ENCODE measurements at places on chromosomes 2 and 18.

GRCh38 chr2:55428258-55428657 lies 8.6 kb upstream of the CCDC88A start:
- DNase-seq, result no peak

DNA sequence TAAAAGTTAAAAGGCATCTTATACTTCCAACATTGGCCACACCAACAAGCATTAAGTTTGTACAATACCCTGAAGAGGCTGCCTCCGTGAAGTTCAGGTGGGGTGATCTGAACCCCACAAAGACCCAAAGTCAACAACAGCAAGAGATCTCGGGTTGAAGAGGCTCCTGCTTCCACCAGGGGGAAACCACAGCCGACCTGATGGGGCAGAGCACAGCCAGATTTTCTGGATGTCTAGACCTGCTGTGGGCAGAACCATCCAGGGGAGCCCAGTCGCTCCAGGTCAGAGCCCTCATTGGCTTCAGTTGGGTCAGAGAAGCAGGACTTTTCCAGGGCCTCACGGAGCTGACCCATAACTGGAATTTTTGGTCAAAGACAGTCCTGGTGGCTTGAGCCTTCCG lies 66.5 kb upstream of the ACKR3 start:
- DNase-seq, result no peak

DNA sequence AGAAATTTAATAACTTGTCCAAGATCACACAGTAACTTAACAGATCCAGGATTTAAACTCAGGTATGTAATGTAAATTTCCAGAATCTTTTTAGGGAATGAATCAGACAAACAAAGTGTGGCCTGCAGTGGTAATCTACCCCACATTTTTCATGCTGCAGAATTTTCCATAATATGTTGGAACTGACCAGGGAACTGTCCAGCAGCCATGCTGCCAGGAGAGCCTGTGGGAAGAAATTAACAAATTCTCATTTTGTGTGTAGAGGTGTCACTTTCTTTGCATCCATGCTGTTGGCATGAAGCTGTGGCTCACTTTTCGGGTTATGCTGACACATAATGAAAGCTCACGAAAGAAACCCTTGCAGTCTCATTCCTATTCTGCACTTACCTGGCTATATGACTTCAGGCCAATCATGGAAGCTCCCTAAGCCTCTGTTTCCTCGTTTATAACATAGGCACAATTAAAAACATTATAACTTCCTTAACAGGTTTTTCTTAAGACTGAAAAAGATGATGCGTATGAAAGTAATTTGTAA lies 54.7 kb downstream of the CDKL4 start:
- DNase-seq, result no peak

DNA sequence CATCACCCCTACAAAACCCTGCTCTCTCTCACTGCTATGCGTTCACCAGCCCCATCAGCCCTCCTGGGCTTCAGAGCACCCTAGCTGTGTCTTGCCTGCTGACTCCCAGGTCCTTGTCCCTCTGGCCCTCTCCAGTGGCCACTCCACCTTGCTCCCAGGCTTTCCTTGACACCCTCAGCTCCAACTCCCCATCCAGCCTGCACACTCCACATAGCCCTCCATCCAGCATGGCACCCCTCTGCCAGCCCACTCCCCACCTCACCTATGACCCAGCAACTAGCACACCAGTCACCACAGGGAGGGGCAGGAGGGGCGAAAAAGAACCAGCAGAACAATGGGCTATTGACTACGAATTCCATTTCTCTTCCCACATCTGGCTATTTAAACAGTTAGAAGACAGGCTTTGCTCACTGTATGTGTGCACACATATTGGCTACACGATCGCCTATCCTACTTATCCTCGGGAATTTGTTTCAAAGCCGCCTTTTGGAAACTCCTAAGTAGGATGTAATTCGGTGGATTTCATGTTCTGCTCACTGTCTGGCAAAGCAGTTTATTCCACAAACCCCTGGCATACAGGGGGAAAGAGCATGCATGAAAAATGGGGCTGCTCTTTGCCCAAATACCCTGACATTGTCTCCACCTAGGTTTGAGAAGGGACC lies 195.3 kb downstream of the SMAD2 start:
- no peak for DNase-seq

DNA sequence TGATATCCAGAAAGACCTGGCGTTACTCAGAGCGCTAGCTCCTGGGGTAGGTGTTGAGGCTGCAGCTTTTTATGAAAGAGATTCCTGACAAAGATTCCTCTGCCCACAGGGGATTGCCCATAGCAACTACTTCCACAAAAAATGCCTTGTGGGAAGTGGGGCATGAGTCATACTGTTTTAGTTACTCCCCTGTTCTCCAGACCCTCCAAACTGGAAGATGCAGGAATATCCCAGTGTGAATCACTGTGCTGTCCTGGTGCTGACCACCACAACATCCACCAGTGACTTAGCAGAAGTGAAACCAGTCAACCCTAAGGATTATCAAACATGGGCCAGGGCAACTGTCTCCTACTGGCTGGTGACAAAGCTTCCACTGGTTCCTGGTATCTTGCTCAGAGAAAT lies 61.8 kb downstream of the CDH2 start:
- DNase-seq, result no peak
